T follicular helper cell (primary cell): ENCODE measurements at places on chromosomes 2 and 18.

DNA sequence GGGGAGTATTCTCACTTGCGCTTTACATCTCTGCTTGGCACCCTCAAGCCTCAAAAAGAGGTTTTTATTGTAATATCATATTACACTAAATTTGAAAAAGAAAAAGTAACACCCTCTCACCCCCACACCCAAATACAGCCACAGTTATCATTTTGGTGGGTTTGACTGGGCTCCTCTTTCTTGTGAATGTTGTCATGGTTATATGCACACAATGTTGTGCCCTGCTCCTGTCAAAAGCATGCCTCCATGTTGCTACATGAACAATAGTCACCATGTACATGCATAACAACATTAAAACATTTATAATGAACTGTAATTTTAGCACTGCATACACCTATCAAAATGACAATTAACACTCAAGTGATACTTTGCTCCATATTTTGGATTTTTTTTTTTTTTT is 100.2 kb downstream of the BCL2L11 start:
- no peak for DNase-seq

GRCh38 chr2:225797394-225797793 is 397.9 kb downstream of the NYAP2 start:
- no peak for DNase-seq

DNA sequence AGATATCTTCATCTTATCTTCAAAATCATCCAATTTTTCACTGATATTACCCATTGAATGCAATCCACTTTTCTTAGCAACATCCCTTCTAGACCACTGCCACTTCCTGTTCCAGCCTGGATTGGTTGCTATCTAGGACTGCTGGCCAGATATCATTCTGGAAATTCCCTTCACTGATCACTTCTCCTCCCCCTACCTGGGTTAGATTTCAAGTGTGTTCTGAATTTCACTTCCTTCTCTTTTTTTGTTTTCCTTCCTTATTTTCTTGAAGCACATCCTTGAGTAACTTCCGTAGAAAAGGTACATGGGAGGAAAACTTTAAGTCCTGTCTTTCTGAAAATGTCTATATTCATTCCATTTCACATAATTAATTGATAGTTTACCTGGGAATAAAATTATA is 82.0 kb upstream of the IL1R2 start:
- DNase-seq, result no peak

- DNase-seq, result no peak
Measured at GRCh38 chr18:74796841-74797576, 199.3 kb downstream of the ZNF407 start.

GRCh38 chr2:10370895-10371294 is 68.2 kb downstream of the HPCAL1 start:
- DNase-seq, result no peak

GRCh38 chr2:188130317-188130716 is 161.4 kb upstream of the GULP1 start:
- DNase-seq, result no peak

- DNase-seq, result no peak
Measured at GRCh38 chr18:74376523-74376922, 60.9 kb downstream of the C18orf63 start.

DNA sequence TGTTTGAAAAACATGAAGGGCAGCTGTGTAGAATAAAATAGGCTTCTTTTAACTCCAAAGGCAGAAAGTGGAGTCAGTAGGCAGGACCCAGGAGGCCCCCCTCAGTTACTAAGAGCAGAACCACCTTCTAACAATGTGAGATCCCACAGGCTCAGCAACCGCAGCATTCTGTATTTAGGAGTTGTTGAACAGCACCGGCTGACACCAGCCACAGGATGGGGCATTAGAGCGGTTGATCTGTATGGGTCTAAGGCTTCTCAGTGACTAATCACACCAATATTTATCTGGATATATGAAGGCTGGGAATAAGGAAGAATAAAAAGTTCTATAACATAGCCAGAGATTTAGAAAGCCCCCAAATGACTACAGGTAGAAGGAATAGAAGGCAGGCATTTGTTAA is 51.7 kb downstream of the MYO5B start:
- no peak for DNase-seq

DNA sequence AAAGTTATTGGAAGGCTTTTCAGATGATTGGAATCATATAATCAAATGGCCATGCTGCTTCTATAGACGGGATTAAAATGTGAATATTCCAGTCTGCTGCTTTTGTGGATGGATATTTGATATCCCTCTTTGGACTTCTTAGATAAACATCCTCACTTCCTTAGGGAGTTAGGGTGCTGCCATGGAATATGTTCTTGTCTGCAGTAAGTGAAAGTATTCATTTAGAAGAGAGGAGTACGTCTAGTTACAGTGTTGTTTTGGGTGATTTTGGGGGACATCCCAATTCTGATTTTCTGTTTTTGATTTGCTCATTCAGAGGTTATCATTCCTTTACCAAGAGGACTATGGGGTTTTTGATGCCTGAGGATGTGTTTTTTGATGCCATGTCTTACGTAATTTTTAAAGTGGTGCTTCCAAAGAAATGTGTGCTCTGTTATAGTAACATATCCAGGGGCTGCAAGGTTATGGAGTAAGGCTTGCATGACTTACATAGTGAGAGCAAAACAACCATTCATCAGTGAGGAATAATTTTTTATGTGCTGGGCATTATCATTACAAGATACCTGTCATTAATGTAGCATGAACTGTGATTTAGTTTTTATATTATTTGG is 33.6 kb downstream of the ASXL3 start:
- no peak for DNase-seq

DNA sequence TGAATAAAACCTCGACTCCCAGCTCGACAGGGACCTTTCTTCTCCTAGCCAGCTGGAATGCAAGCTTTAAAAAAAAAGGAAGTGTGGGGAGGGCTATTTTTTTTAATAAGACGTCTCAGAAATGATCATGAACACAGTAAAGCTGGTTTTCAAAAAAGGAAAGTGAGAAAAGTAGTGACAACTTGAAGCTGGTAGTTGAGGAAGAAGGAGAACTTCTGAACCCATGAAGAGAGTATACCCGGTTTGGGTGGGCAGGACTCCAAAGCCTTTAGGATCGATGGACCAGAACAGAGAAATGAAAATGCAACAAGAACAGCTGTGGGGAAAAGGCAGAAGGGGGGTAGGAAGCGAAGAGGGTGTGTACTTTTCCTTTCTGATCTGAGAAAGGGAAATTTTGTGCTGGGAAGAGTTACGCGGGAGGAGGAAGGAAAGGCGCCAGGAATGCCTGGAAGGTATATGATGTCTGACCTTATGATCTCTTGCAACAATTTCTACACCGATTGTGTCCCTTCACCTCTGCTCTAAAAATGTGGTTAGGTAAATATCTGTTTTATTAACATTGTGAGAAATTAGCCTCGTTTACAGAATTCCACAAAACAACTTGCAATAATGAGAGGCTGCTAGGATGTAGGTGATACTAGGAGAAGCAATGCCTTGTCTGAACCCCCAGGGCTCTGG is 22.6 kb upstream of the CYP1B1 start:
- no peak for DNase-seq

- no peak for DNase-seq
Measured at GRCh38 chr2:3405307-3405706, 25.8 kb downstream of the TRAPPC12 start.

- no peak for DNase-seq
Measured at GRCh38 chr2:217775920-217776503, 226.8 kb downstream of the TNS1 start.

- no peak for DNase-seq
Measured at GRCh38 chr2:161246281-161246680, 61.9 kb upstream of the PSMD14 start.

DNA sequence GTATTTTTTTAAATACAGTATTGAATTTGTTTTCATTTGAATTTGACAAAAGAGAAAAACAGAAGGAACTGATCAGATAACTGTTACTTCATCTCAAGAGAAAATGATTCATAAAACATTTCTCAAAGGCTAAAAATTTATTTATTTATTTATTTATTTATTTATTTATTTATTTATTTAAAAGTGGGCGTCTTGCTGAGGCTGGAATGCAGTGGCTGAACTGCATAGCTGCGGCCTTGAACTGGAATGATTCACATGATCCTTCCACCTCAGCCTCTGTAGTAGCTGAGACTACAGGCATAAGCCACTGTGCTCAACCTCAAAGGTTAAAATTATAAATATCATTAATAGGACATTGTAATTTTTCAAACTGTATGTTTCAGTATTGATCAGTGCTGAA is 4.5 kb upstream of the PUM2 start:
- DNase-seq, result no peak

- DNase-seq, result no peak
Measured at GRCh38 chr2:182977463-182977862, 60.8 kb downstream of the NCKAP1 start.

DNA sequence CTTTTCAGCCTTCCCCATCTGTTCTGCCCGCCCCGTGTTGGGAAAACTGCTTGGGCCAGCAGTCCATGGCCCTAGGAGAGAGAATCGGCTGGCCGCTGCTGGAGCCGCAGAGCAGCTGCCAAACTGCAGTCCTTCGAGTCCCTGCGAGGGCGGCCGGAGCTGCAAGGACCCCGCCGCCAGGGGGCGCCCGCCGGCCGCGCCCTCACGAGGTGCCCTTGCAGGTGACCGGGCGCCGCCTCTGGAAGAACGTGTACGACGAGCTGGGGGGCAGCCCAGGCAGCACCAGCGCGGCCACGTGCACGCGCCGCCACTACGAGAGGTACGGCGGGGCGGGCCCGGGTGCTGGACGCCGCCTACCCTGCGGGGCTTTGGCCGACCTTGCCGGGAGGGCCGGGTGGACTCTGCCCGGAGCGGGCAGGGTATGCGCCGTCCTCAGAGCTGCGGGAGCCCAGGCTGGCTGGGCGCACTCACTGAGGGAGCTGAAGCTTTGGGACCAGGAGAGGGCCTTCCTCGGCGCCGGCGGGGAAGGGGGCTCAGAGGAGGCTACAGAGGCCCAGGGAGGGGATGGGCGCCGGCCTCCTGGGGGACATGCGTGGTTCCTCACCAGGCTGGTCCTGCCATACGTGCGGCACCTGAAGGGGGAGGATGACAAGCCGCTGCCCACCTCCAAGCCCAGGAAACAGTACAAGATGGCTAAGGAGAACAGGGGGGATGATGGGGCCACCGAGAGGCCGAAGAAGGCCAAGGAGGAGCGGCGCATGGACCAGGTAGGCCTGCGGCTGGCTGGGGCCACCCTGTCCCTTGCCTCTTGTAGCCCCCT is 13.6 kb downstream of the ARID5A start:
- DNase-seq, result no peak

DNA sequence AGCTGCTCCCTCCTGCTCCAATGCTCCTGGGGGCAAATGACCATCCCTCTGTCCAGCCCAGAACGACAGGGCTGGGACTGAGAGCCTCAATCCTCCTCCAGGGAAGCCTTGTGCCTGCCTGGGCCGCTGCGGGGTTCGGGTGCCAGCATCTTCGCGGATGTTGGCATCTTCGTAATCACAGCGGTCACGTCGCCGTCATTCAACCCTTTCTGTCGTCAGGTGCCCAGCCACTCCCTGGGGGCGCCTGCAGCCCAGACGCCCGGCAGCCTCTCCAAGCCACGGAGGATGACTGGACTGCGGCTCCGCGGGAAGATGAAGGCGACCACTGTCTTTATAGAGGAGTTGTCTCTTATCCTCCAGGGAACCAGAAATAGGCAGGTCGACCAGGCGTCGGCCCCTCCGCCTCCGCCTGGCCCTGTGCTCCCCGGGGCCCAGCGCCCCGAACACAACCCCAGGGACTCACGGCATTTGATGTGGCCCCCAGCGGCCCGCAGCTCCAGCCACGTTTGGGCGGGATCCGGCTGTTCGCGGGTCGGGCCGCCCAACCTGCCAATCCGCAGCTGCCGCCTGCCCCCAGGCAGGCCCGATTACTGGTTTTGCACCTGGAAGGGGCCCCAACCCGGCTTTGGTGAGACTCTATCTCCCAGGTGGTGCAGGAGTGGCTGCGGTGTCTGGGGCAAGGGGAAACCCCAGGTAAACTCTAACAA is 113.9 kb downstream of the THNSL2 start:
- no peak for DNase-seq

DNA sequence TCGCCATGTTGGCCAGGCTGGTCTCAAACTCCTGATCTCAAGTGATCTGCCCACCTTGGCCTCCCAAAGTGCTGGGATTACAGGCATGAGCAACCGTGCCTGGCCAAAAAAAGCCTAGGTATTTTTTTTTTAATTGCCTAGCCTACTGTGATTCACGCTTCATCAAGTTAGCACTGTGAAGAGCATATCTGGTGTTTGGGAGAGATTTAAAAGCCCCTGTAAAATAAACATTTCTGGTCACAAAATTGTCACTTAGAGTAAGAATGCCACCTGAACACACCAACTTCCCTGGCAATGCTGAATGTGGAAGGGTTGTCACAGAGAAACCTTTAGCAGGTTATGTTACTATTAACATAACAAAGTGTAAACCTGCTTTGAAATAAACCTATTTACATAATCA is 39.7 kb upstream of the CHAC2 start:
- no peak for DNase-seq

- no peak for DNase-seq
Measured at GRCh38 chr2:3689998-3690748, 13.2 kb upstream of the DCDC2C start.

GRCh38 chr2:96618596-96619283 is 19.4 kb downstream of the KANSL3 start:
- no peak for DNase-seq

- DNase-seq, result no peak
Measured at GRCh38 chr2:109206569-109207146, 77.7 kb downstream of the SH3RF3 start.

- no peak for DNase-seq
Measured at GRCh38 chr2:65049010-65049639, 7.1 kb upstream of the CEP68 start.

GRCh38 chr2:231934441-231935206 is 8.4 kb upstream of the NPPC start:
- no peak for DNase-seq

GRCh38 chr2:201678401-201678800 is 20.0 kb downstream of the MPP4 start:
- DNase-seq, result no peak

DNA sequence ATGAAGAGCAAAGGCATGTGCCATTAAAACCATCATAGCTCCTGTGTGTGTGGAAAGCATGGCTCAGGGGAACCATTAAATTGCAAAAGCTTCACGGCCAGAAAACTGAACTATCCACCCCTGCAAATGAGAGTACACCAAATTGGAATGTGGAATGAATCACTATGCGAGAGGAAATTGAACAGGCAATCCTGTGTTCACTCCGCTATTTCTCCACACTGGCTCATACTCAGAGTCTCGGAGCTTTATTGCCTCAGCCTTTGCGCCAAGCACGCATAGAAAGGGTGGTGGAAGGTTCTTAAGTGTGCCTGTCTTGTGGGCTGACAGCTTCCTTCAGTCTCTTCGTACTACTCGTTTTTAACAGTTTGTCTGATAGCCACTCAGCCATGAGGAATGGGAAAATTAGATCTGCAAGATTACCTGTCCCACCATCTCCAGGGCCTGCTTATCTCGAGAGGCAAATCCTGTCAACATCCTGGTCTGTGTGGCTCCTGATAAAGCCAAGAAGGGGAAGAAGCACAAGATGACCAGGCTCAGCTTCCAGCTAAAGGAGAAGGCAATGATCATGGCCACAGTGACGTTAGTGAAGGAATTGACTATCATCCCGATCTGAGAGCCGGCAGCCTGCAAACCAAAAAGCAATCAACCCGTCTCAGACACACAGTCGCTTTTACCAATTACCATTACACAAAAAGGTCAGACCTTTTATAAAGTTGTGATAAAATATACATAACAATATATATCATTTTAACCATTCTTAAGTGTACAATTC is 34.9 kb downstream of the G6PC2 start:
- DNase-seq, result no peak

- no peak for DNase-seq
Measured at GRCh38 chr2:119841550-119841949, 81.8 kb downstream of the PTPN4 start.
